ENCODE measurements at places on chromosomes 3 and 15. TPM values are rescaled to one million over a fixed set of nuclear protein-coding genes. Genes with fewer than 3 reads are reported as not detected.

GRCh38 chr3:155411500-155412223, 118.2 kb upstream of the STRIT1 start:
- no peak for DNase-seq

- DNase-seq = no peak
Measured at GRCh38 chr3:134336587-134336986, 37.7 kb downstream of the AMOTL2 start.

GRCh38 chr3:50435371-50436113, 67.9 kb downstream of the CACNA2D2 start:
- no peak for DNase-seq

DNA sequence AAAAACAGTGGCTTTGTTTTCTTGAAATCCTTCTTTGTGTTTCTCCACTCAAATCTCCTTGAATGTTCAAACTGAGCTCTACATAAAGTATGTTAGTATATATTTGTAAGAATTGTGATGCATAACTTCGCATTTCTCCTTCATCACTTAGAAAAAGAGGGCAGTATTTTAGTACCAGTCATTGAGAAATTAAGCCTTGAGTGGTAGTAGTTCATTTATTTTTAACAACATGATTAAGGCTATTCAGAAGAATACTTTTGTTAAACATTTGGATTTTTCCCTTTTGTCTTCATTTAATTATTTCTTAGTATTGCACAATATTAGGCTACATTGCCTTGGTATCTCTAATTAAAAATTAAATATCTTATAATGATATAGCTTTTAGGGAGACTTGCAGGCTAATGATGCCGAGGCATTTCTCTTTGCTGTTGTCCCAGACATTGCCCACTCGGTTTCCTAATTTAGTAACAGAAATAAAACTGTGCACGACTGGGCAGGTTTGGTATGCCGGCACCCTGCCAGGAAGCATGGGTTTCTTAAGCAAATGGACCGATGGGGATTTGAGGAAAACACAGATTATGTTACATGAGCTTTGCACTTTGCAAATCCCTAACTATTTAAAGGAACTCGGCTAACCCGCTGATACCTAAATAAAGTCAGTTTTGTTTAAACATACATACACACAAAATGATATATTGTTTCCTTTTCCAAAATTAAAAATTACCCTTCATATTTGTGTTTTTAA, 54.7 kb downstream of the LRRC28 start:
- DNase-seq = no peak

DNA sequence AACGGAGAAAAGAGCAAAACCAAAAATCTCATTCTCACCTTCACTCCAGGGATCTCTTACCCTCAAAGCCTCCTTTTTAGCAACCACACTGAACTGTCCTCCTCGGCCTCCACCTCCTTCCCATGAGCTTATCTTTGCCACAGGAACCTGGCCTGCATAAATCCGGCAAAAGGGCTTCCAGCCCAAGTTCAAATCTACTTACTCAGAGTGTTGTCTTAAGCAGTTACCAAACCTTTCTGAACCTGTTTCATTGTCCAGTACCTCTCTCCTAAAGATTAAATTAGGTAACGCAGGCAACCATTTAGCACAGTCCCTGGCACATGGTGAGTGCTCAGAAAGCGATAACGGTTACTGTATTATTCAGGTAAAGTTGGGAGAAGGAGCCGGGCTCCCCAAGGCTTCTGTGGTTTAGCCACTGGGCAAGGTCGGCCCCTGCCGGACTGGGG, 777 bp downstream of the CIB1 start:
- DNase-seq = no peak

DNA sequence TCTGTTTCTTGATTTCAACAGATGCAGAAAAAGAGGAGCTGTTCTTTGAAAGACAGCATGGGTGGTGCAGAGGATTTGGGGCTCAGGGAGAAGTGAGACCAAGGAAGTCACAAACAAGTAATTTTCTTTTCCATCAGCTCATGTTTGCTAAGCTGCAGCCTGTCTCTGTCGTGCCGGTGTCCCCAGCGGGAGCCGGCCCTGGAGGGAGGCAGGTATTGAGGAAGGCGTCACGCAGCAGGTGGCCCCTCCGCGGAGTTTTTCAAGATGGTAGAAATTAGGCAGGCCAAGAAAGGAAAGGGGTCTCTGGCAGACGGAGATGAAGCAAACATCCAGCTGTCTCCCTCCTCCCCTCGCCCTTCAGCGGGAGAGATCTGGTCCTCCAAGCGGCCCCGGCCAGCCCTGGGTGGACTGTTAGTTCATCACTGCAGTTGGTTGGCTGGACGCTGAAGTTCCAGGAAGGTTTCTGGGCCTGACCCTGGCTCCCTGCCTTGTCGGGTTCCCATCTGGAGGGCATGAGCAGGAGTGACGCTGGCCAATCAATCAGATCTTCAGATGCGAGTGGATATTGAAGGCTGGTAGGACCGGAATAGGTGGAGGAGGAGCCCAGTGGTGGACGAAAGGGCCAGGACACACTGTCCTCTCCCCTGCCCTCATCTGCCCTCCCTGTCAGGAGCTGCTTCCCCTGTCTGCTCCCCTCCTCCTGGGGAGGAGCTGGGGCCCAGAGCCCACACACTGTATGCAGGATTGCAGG, 27.7 kb upstream of the MUC4 start:
- DNase-seq = no peak

GRCh38 chr3:49779358-49780079, 6.8 kb downstream of the IP6K1 start:
- no peak for DNase-seq

DNA sequence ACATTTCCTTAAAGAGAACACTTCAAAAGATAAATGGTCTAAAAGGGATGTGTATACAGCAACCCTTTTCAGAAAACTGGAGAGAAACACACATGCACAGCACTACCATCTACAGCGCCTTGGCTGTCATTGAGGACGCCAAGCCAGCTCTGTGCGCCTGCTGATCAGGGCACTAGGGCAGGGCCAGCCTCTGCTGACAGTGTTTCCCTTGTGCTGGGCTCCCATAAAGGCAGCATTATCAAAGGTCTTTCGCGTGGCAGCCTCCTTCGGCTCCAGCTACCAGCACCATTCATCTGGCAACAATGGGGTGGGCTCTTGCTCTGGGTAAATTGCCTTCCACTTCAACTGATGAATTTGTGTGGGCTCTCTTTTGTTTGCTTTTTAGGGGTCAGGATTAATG, 53.4 kb downstream of the LDHAL6B start:
- no peak for DNase-seq

DNA sequence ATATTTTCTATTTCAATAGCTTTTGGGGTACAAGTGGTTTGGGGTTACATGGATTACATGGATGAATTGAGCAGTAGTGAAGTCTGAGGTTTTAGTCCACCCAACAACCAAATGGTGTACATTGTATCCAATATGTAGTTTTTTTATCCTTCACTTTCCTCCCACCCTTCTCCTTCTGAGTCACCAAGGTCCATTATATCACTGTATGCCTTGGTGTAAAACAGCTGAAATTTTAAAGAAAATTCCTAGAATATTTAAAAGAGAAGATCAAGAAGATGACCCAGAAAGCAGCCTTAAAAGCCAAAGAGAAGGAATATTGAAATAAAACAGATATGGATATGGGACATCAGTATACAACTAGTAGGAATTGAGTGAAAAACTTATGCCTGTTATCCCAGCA, 204.2 kb upstream of the COL8A1 start:
- no peak for DNase-seq

GRCh38 chr3:49972656-49973055, 32.7 kb downstream of the RBM6 start:
- no peak for DNase-seq

GRCh38 chr3:97713634-97714033, 50.9 kb upstream of the ARL6 start:
- DNase-seq = no peak

- no peak for DNase-seq
Measured at GRCh38 chr15:35622641-35623340, 76.8 kb upstream of the DPH6 start.

- DNase-seq = no peak
Measured at GRCh38 chr3:3577823-3578222, 221.4 kb upstream of the LRRN1 start.

DNA sequence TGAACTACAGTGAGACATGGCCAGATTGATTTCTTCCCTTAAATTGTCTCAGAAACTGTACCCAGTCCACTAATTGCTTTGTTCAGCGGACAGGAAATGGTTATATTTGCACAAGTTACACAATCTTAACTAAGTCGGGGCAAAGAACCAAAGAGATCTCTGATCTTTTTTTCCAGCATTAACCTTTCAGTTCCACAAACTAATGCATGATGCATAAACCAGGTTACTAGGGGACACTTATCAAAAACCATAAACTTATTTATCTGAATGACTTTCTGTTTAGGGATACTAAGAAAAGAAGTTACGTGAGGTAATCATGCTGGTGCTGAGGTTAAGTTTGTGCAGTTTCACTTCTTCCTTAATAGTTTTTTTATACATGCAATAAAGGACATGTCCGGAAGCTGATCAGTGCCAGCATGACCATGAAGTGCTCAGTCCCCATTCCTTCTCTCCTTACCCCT, 22.4 kb downstream of the FNDC3B start:
- peak; percentile 44 for DNase-seq

DNA sequence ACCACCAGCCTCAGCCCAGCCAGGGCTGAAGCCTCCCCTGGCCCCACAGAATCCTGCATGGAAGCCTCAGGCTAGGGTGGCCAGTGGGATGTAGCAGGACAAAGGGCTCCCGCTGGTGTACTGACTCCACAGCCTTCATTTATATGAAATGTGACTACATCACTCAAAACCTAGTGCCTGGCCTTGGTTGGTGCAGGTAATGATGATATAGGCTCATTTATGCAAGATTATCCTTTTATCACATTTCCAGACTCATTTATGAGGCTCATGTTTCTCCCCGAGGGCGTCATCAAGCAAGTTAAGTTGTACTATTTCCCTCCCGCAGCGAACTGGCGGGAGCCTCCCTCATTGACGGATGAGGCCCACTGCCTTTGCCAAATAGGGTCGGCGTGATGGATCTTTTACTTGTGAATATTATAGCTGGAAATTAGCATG, 179.1 kb upstream of the SMAD3 start:
- no peak for DNase-seq

DNA sequence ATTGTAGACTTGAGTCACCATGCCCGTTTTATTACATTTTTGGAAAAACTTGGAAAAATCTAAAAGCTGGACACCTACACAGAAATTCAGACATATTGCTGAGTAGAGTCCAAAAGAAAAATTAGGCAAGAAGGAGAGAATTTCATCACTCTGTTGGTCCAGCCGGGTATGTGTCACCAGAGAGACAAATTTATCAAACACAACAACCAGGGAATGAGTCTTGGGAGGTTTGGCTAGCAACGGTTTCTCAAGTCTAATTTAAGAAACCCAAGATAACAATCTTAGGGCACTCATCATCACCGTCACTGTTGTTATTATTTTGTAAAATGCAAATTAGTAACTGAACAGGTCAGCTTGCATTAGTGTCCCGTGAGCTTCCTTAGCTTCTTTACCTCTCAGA, 197.5 kb upstream of the C2CD4B start:
- no peak for DNase-seq

DNA sequence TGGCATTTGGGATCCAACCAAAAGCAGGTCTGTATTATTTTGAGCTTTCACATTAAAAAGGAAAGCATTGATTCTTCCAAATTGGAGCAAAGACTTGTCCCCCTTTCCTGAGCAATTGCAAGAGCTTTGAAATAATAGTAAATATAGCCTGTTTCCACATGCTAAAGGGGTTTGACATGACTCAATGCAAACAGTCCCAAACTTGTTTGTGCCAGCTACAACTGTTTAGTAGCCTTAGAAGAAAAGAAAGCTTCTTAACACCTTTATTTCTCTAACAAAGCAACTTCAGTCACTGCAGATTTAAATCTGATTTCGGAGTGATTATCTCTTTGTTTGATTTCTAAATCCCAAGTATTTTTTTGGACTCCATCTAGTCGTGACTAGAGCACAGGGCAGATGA, 180.2 kb downstream of the SEMA6D start:
- no peak for DNase-seq

GRCh38 chr3:9944271-9944670, 7.9 kb downstream of the PRRT3 start:
- no peak for DNase-seq

- no peak for DNase-seq
Measured at GRCh38 chr15:28017423-28017924, 81.6 kb downstream of the OCA2 start.

The CGNL1 gene
- total RNA-seq = 26.7 TPM

The HTR3D gene
- total RNA-seq = not detected

The CHRM5 gene
- total RNA-seq = not detected

The STRIT1 gene
- total RNA-seq = not detected

The ADAMTS9 gene
- total RNA-seq = 72.1 TPM

The C3orf20 gene
- total RNA-seq = not detected

The SLC9C1 gene
- not detected for total RNA-seq

The GP5 gene
- 0.29 TPM for total RNA-seq

The LRCH3 gene
- 27.0 TPM for total RNA-seq

The POC1A gene
- total RNA-seq = 4.7 TPM

The TNNC1 gene
- total RNA-seq = not detected

Data from glomerular endothelial cell (primary cell).